Stimulated activated CD8-positive, alpha-beta memory T cell treated with anti-CD3 and anti-CD28 coated beads, Interleukin-4, amount 100 ng/mL, for 1 hour (primary cell): ENCODE measurements at places on chromosomes 2 and 18.

GRCh38 chr2:1627628-1628381, 116.5 kb downstream of the PXDN start:
- no peak for DNase-seq

DNA sequence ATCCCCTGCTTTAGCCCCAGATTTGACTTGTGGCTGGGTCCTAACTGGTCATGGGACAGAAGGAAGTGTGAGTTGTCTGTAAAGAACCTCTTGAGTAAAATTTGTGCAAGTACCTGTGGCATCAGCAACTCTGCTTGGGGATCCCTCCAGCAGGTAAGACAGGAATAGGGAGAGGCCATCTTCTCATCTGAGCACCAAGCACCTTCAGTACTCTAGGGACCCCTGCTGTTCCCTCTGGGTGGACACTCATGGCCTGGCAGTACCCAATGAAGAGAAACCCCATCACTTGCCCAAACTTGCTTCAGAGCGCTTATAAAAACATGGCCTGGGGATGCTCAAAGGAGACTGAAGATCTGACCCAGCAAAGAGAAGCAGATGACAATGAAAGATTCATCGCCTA, 297.8 kb downstream of the SP3 start:
- DNase-seq, result no peak

GRCh38 chr2:142131010-142131669, at the start of gene LRP1B:
TSS of gene LRP1B (minus strand) at chr2:142131016. CDS start at chr2:142130729, 287 bp downstream.
- no peak for DNase-seq

DNA sequence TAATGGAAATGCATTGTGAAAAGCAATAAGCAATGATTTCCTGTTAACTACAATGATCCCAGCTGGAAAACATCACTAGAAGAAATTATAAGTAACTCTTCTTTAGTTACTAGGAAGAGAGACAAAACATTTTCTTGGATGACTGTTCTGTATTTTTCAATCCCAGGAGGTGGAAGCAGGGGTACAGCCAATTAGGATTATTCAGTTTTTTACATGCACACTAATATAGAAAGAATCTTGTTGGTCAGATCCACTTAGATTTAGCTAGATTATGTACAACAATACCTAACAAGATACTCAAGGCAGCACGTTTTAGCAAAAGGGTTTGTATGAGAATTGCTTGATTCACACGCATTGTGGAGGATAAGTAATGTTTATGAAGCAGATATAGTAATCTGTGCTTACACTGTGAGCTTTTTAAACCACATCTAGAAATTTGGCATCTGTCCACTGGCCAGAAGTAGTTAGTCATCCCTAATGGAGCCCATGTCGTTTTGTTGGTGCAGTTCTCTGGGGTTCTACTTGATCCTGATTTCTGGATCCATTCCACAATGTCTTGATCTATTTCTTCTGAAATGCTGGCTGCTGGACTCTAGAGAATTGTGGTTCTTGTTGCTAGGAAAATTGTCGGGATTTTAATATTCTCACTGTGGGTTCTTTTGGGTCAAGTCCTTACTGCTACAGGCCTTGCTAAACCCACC, 199.7 kb downstream of the ADCYAP1 start:
- no peak for DNase-seq

DNA sequence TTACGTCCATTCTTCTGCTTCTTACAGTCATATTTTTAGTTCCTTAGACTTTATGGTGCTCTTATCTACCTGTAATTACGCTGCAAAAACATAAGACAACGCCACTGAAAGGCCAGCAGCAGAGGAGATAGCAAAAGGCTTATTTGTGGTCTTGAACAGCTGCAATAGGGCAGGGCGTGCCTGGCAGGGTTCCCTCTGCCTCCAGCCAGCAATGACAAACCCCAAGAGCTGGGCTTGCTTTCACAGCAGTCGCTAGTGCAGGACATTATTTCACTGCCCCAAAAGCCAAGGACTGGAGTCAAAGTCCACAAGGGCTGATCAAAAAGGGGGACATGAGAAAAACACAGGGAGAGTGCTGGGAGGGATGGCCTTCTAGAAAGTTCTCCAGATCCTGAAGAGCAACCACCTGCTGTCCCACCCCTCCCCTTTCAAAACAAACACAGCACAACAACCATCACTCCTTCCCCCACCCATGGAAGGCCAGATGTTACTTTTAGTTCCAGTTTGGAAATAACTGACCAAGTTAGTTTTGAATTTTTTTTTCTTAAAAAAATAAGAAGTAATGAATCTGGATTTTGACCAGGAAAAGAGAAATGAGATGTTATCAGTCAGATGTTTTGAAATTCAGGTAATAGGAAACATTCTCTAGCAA, 127.8 kb downstream of the RBMS1 start:
- no peak for DNase-seq

DNA sequence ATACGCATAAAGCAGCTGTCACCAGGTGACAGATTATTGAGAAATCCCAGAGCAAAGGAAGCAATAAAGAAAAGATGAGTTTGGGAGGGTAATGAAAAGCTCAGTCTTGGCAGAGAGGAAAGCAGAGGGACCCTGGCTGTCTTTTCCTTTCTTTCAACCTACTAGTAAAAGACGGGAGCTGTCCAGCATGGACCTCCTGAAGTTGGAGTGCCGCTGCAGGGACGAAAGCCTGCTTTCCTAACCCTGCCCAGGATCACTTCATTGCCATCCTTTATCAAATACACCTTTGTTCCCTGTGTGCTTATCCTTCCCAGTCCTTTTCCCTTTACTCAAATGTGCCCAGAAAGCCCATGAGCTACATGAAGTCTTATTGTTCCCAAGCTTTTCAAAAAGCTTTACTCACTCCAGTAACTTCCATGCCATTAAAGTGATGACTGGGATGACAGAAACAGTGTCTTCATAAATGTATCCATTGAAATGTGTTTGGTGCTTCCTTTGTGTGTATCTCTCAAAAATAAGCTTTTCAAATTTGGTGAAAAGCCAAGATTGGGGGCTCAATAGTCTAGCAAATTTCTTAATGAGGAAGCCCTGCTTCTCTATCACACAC, 3.7 kb upstream of the SPR start:
- DNase-seq, result no peak

DNA sequence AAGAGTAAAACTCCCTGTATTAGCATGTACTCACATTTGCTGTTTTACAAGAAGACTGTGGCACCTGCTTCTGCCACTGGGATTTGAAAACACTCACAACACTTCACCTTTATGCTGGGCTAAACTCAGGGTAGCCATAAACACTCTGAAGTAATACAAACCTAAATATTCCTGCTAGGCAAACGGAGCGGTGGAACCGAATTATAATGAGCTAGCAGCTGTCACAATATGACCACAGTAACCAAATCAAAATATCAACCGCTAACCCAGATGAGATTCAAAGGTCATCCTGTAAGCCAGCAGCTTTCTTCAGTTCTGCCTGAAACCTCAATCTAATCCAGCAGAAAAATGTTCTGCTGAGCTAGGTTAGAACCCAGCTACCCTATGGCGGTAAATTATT, 132.1 kb downstream of the TCF4 start:
- no peak for DNase-seq

DNA sequence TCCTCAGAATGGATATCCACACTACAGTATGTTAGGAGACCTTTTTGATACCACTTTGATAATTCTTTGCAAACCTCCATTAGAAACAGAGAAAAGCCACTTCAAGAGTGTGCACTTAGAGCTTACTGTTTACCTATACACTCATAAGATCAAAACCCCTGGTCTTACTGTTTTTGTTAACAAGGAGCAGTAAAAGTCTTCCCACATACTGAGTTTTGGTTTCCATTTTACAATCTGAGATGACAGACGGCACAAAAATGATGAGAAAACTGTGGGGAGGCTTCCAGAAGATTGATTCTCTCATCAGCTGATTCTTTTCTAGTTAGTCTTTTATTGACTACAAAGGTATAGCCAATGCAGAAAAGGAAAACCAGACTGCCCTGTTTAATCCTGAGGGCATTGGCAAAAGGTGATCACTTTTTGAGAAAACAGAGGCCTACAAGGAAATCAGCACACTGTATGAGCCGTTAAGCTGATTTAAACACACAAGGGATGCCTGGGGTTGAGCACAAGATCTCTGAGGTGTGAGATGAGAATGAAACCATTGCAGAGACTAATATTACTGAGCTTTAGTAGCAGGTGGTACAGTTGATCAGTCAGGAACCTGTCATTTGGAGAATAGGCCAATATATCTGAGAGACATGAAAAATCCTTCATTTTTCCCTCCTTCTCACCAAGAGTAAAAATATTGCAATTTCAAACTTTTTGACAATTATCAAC, 368.6 kb downstream of the GRB14 start:
- no peak for DNase-seq

- DNase-seq, result no peak
These were observed 454.0 kb downstream of the NBAS start for GRCh38 chr2:15107137-15107536.

- no peak for DNase-seq
These were observed 214.9 kb upstream of the SPRED2 start for GRCh38 chr2:65647249-65647842.
